ENCODE measurements at places on chromosomes 5 and 9.

DNA sequence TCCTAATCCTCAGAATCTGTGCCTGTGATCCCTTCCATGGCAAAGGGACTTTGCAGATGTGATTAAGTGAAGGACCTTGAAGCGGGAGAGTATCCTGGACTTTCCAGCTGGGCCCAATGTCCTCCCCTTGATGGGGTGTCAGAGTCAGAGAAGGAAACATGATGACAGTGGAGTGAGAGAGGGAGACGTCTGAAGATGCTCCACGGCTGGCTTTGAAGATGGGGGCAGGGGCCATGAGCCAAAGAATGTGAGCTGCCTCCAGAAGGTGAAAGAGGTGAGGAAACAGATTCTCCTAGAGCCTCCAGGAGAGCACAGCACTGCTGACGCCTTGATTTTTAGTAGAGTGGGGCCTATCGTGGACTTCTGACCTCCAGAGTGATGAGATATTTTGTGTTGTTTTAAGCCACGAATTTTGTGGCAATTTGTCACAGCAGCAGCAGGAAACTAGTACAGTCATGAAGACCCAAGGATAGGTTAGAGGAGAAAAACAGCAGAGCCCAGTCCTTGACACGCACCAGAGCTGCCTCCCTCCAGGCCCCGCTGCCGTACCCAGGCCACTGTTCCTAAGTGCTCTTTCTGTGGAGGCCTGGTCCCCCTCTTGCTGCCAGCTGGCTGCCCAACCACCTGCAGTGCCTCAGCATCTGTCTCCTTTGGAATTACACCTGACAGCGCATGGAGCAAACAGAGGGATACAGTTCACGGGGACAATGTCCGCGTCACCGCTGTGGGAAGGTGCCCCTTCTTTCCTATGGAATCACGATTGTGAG, 78.1 kb downstream of the MACROH2A1 start:
- DNase-seq, result no peak

DNA sequence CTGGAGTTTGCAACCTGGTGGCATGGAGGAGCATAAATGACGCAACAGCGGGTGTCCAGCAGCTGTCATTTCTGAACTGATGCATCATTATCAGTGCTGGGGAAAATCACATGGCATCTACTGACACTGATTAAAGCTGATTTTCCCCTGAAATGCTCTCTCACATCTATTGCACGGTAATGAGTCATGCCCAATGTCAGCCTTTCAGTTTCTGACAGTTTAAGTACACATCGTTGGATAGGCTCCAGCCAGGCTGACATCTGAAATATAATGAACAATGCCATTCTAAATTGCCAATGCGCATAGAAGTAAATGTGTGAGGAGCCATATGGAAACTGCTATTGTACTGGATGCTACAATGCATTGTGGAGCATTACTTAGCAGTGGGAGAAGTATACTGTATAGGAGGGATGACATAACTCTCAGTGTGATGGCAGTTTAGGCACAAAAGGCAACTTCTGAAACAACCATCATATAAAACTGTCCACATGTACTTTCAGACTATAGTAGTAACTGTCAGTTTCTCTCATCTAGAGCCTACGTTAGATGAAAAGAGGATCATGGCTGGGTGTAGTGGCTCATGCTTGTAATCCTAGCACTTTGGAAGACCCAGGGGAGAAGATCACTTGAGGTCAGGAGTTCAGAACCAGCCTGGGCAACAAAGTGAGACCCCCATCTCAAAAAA, 389.3 kb upstream of the DMAC1 start:
- DNase-seq, result no peak

DNA sequence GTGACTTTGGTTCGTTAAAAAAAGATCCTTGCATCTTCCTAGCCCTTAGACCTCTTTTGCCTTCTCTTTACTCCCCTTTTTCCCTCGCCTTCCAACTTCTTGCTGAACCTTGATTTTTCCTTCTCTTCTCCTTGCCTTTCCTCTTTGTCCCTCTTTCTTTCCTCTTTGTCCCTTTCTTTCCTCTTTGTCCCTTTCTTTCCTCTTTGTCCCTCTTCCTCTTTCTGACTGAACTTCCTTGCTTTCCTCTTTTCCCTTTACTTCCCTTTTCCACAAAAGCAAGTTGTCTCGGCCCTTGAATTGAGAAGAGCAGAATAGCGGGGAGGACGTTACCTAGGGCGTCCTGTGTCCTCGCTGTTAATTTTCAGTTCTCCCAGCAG, 1.4 kb upstream of the MLLT3 start:
- no peak for DNase-seq

- no peak for DNase-seq
Measured at GRCh38 chr9:110224583-110224982, 16.6 kb upstream of the C9orf152 start.

GRCh38 chr5:135007305-135007704, 26.7 kb downstream of the PITX1 start:
- DNase-seq, result no peak

- no peak for DNase-seq
Measured at GRCh38 chr5:84831701-84832100, 447.0 kb upstream of the EDIL3 start.

GRCh38 chr5:81171769-81172168, 61.4 kb upstream of the CKMT2 start:
- DNase-seq, result no peak

- no peak for DNase-seq
Measured at GRCh38 chr5:131379723-131380122, 115.9 kb downstream of the CDC42SE2 start.

GRCh38 chr9:108547411-108548135, 308.2 kb downstream of the ACTL7B start:
- no peak for DNase-seq

GRCh38 chr9:130354378-130354777, 88.8 kb downstream of the HMCN2 start:
- DNase-seq, result no peak

- peak; percentile 8 for DNase-seq
Measured at GRCh38 chr5:31346896-31347551, 153.5 kb downstream of the CDH6 start.

- no peak for DNase-seq
Measured at GRCh38 chr9:108859459-108860114, 2.5 kb upstream of the ACTL7A start.

GRCh38 chr5:133205649-133206048, 153.8 kb downstream of the HSPA4 start:
- peak; percentile 15 for DNase-seq

- DNase-seq, result no peak
Measured at GRCh38 chr9:113482341-113482740, 18.8 kb downstream of the RGS3 start.

DNA sequence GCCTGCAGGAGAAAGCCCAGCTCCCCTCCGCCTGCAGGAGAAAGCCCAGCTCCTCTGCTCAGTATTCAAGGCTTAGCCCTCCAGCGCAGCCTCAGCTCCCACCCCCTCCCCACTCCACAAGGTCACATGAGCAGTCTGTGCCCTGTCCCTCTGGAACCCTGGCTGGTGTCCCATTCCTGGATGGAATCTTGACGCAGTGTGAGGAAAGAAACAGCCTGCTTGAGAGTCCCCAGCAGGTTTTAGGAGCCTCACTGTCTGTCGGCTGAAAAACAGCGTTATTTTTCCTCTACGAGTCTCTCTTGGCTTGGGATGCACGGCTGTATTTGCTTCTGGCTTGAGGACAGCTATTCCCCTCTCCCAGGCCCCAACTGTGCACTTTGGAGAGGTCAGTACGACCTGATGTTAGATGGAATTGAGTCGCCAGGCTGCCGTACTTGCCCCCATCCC, 210.1 kb upstream of the TRIM32 start:
- DNase-seq, result peak; percentile 28

DNA sequence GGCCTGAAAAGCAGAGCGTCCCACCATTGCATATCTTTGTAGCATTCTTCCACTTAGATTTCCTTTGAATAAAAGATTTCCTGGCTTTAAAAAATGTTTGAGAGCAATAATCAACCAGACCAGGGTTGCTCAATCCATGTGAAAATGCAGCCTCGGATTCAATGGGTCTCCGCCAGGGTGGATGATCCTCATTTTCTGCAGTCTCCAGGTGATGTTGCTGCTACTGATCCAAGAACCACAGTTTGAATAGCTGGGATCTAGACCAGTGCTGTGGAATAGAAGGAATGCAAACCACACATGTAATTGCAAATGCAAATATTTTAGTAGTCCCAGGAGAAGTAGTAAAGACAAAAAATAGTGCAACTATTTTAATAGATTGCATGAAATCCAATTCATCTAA, 317.6 kb downstream of the IRX1 start:
- DNase-seq, result no peak

DNA sequence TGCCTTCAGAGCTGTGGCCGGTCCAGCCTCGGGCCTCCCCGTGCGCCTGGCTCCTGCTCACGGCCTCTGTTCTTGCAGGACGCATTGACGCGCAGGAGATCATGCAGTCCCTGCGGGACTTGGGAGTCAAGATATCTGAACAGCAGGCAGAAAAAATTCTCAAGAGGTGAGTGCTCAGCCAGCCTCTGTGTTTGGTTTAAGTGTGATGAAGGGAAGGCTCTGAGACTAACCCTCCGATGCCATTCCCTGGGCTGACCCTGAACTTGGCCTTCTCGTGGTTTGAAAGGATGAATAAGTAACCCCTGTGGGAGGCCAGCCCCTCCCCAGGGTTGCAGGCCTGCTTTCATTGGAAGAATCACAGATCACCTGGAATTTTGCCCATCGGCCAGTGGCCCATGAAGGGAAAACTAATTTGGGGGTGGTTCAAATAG, 26.3 kb downstream of the PTGES2 start:
- DNase-seq, result no peak

DNA sequence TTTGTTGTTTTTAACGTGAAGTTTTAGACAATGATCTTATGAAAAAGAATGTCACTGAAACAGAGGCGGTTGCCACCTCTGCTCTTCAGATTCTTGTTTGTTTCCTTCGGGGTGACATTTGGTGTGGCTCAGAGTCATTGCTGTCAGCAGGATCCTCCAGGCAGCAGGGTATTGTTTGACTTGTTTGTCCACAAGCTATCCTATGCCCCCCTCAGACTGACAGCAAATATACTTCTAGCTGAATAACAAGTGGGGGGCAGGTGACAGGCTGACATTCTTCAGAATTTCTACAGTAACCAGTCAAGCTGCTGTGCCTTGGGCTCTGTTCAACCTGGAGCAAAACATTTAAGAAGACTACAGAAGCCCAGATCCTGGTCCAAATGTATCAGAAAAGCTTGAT, 383.3 kb downstream of the YTHDC2 start:
- no peak for DNase-seq

DNA sequence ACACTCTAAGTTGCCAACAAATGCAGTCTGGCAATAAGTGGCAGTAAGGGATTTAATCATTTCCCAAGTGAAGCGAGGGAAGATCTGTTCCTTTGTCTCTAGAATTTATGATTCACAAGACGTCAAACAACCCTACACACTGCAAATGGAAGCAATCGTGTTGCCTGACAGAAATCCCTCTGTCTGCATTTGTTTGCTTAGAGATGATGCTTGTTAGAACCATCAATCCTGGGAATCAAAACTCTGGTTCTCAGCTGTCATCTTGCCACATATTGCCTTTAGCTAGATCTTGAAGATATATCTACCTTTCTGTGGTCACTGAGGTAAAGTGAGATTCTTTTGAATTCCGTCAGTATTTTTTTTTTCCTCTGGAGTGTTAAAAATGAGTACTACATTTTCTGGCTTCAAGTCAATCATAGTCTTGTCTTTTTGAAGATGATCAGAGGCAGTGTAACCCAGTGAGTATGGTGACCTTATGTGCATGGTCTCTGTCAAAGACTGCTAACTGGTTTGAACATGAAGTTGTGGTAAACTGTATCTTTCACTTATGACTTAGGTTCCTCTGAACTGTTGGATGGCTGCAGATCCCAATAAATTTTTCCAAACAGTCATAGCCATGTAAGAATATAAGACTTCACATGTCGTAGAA, 106.4 kb upstream of the STARD4 start:
- no peak for DNase-seq

GRCh38 chr5:148653836-148654781, at the start of gene HTR4:
TSS of gene HTR4 (minus strand) at chr5:148654527. CDS start at chr5:148637014, 17,513 bp downstream.
- no peak for DNase-seq

- no peak for DNase-seq
Measured at GRCh38 chr5:146026307-146027010, 78.9 kb downstream of the PLAC8L1 start.

DNA sequence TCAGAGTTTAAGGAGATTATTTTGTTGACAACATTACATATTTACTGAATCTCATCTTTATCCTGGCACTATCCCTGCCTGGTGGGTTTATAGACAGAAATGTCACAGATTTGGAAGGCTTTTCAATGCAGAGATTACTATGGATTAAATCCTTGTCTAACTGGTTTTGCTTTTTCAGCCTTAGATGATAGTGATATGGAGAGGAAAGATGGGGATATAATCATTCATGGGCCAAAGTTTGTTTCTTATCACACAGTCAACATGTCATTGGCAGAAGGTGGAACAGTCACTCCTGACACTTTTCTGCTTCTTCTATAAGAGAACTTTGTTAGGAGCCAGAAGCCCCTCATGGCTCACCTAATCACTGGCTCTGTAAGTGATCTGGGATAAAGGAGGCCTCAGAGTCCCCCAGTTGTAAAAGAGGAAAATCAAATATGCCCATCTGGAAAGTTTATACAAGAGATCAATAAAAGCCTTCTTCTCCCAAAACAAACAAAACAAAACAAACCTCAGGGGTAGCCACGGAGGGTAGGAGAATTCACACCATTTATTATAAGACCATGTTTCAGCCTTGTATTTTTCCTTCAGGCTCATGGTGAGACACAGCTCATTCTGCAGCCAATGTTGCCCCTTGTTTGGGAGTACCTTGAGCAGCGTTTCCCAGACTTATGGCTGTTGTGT, 101.2 kb downstream of the PCSK1 start:
- no peak for DNase-seq

DNA sequence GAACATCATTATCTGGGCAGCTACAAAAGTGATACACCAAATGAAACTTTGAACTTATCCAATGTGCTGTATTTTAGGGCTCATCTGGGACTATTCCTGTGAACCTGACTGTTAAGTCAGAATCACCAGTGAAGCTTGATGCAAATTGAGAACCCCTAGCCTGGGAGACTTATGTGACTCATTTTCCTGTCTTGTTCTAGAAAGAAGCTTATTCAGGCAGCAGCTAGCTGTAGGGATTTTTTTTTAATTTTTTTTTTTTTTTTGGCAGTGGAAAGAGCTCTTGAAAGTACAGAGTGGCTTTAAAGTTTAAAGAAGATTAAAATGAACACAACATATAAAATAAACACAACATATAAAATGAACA, 81.1 kb upstream of the TNFAIP8 start:
- DNase-seq, result peak; percentile 66

GRCh38 chr5:128749136-128749898, 211.3 kb upstream of the FBN2 start:
- peak; percentile 44 for DNase-seq

Data from adipocyte (in vitro differentiated cells).